Vagina (tissue), 2 donors: ENCODE measurements at places on chromosomes 6 and 20. TPM values are rescaled to one million over a fixed set of nuclear protein-coding genes. Genes with fewer than 3 reads are reported as not detected.

The GSTA2 gene
- not detected for total RNA-seq

The GLP1R gene
- total RNA-seq, result not detected

The POLR3F gene
- total RNA-seq, result 8.1 TPM

The MLN gene
- total RNA-seq, result not detected

The BPIFB2 gene
- not detected for total RNA-seq

The SLC17A1 gene
- total RNA-seq, result not detected

DNA sequence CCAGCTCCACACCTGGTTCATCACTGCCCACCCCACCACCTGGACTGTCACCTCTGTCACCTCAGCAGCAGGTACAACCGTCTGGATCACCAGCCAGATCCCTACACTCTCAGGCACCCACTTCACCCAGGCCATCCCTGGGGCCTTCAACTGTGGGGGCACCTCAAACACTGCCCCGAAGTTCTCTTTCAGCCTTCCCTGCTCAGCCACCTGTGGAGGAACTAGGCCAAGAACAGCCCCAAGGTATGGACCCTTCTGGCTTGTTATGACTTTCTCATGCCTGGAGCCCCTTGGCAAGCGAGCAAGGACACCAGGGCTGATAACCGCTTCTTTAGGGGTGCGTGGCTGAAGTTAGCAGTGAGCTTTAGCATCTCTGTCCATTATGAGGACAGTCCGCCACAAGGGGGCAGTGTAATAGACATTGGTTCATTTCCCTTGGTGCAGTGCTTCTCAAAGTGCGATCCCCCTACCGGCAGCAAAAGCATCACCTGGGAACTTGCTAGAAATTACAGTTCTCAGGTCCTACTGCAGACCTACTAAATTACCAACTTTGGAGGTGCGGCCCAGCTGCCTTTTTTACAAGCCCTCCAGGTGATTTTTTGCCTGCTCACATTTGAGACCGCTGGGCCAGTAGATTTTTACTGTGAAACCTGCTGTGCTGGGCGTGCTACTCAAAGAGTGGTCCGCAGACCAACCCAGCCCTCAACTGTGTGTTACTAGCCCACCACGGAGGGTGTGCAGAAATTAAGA is 32.5 kb downstream of the PNPLA1 start:
- no peaks in the 10 kb centered on the region for H3K4me1 ChIP-seq
- no peak overlapping the region for H3K27ac ChIP-seq
- no peaks in the 10 kb centered on the region for H3K27me3 ChIP-seq
- no peak for DNase-seq
- H3K36me3 ChIP-seq, result no peaks in the 10 kb centered on the region
- H3K4me3 ChIP-seq, result no peak overlapping the region

DNA sequence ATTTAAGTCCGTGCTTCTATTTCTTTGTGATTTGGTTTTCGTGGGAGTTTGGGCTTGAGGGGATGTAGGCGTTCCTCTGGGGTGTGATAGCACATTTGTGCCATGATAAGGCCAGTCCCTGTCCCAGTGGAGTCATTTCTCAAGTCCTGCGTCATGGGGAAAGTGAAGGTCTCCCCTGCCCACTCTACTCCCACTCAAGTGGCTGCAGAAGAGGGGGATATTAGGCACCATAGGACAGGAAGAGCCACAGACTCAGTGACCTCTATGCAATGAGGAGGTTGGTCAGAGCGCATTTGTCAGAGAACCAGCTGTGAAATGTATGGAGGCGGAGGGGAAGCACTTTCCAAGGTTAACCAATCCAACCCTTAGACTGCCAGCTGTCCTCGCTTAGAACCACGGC is 51.9 kb upstream of the EDN1 start:
- H3K27me3 ChIP-seq, result no peaks in the 10 kb centered on the region
- no peak for DNase-seq
- H3K36me3 ChIP-seq, result no peaks in the 10 kb centered on the region

GRCh38 chr6:99348288-99349170 is 945 bp downstream of the FAXC start:
- H3K27ac ChIP-seq, result peak overlapping the region; percentile 46
- peak overlapping the region; percentile 63 for H3K4me3 ChIP-seq
- no peak for DNase-seq
- H3K4me1 ChIP-seq, result peaks cover 14% of the 10 kb centered on the region
- H3K27me3 ChIP-seq, result no peaks in the 10 kb centered on the region
- no peaks in the 10 kb centered on the region for H3K36me3 ChIP-seq

GRCh38 chr20:4064144-4064909 is 49.0 kb upstream of the RNF24 start:
- DNase-seq, result peak; percentile 95
- H3K4me3 ChIP-seq, result no peak overlapping the region
- no peaks in the 10 kb centered on the region for H3K36me3 ChIP-seq

DNA sequence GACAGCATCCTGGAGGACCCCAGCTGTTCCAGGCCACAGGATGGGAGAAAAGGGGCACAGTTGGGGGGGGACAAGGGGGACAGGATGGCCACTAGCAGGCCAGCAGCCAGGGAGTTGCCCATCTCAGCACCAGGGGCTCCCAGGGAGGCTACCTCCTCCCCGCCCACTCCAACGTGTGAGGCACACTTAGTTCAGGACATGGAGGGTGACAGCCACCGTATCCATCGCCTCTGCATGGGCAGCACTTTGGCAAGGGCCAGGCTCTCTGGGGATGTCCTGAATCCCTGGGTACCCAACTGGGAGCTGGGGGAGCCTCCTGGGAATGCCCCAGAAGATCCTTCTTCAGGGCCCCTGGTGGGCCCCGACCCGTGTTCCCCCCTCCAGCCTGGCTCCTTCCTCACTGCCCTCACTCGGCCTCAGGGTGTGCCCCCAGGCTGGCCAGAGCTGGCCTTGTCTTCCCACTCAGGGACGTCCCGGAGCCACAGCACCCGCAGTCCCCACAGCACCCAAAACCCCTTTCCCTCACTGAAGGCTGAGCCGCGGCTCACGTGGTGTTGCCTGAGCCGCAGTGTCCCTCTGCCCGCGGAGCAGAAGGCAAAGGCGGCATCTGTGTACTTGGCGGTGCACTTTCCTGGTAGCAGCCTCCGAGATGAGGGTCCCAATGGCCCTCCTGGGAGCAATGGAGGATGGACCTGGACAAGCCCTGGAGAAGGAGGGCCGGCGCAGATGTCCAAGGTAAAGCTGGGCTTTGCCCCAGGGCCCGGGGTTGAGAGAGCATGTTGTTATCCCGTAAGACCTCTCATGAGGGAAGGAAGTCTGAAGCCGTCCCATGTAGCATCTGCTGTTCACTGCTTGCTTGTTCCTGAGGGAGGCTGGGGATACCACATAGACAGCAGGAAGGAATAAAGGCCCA is 30.7 kb downstream of the ZNF831 start:
- H3K27me3 ChIP-seq, result no peaks in the 10 kb centered on the region
- no peak for DNase-seq
- no peaks in the 10 kb centered on the region for H3K4me1 ChIP-seq
- no peak overlapping the region for H3K4me3 ChIP-seq
- H3K27ac ChIP-seq, result no peak overlapping the region
- no peaks in the 10 kb centered on the region for H3K36me3 ChIP-seq

DNA sequence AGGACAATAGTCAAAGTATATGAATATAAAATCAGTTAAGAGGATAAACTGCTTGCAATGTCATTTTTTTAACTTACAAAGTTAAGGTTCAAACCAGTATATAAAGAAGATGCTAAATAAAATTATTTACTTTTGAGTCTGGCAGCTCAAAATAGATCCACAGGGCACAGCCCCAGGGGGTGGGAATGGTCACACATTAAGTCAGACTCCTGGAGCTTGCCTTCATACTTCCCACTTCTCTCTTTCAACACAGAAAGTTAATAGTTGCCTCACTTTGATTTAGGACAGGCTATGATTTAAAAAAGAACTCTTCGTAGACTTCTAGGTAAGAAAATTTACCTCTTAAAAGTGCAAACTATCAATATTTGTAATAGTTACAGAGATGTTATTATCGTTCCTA is 158.3 kb upstream of the RUNX2 start:
- no peaks in the 10 kb centered on the region for H3K27me3 ChIP-seq
- no peak overlapping the region for H3K27ac ChIP-seq
- no peaks in the 10 kb centered on the region for H3K4me1 ChIP-seq
- no peaks in the 10 kb centered on the region for H3K36me3 ChIP-seq
- H3K4me3 ChIP-seq, result no peak overlapping the region
- DNase-seq, result no peak

DNA sequence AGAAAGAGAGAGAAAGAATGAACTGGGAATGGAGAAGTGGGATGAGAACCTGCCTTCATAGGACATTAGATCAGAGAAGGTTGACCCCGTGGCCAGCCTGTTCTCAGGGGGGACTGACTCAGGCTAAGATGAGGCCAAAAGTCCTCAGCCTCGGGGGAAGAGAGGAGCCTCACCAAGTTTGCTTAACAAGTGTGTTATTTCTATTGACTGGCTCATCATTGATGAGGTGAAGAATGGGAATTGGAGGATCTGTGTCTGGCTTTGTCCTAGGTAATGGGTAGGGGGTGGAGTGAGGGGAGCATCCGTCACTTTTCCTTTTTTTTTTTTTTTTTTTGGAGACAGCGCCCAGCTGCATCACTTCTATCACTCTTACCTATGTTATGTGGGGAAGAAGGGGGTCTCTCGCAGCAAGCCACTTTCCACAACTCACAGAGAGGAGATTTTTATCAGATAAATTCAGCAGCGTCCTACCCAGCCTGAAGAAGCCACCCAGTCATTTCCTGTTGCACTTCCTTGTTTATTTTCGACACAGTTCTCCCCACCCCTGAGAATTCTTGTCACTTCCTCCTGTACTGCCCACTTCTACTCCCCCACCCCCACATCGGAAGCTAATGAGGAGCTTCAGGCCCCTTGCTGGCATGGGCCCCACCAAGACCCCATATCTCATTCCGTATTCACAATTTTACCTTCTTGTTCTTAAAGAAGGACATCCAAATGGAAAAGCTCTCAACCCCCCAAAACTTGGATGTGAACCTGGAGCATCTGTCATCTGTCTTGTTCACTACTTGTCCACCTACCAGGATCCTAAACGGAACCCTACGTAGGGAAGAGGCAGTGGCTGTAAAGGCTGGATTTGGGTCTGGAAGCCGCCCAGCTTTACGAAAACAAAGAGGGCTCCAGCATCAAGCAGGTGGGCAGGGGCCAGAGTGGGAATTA is 2.8 kb upstream of the RNASET2 start:
- DNase-seq, result no peak
- no peak overlapping the region for H3K4me3 ChIP-seq
- no peak overlapping the region for H3K27ac ChIP-seq
- H3K4me1 ChIP-seq, result peaks cover 31% of the 10 kb centered on the region

- H3K27ac ChIP-seq, result no peak overlapping the region
- no peaks in the 10 kb centered on the region for H3K36me3 ChIP-seq
- no peaks in the 10 kb centered on the region for H3K27me3 ChIP-seq
- H3K4me3 ChIP-seq, result no peak overlapping the region
- peaks cover 45% of the 10 kb centered on the region for H3K4me1 ChIP-seq
- no peak for DNase-seq
These were observed 40.4 kb upstream of the TBC1D7 start for GRCh38 chr6:13368731-13369115.

- no peaks in the 10 kb centered on the region for H3K36me3 ChIP-seq
- DNase-seq, result no peak
- no peaks in the 10 kb centered on the region for H3K27me3 ChIP-seq
- no peak overlapping the region for H3K4me3 ChIP-seq
These were observed 95.9 kb downstream of the GMDS start for GRCh38 chr6:2149361-2150006.

- no peak overlapping the region for H3K4me3 ChIP-seq
- H3K4me1 ChIP-seq, result peaks cover 28% of the 10 kb centered on the region
- no peaks in the 10 kb centered on the region for H3K36me3 ChIP-seq
- no peak for DNase-seq
These were observed 60.0 kb upstream of the KIF13A start for GRCh38 chr6:18047406-18047805.

- H3K4me1 ChIP-seq, result peaks cover 23% of the 10 kb centered on the region
- H3K27me3 ChIP-seq, result no peaks in the 10 kb centered on the region
- no peaks in the 10 kb centered on the region for H3K36me3 ChIP-seq
- H3K4me3 ChIP-seq, result no peak overlapping the region
- DNase-seq, result no peak
These were observed 10.2 kb downstream of the NAPB start for GRCh38 chr20:23410916-23411695.

DNA sequence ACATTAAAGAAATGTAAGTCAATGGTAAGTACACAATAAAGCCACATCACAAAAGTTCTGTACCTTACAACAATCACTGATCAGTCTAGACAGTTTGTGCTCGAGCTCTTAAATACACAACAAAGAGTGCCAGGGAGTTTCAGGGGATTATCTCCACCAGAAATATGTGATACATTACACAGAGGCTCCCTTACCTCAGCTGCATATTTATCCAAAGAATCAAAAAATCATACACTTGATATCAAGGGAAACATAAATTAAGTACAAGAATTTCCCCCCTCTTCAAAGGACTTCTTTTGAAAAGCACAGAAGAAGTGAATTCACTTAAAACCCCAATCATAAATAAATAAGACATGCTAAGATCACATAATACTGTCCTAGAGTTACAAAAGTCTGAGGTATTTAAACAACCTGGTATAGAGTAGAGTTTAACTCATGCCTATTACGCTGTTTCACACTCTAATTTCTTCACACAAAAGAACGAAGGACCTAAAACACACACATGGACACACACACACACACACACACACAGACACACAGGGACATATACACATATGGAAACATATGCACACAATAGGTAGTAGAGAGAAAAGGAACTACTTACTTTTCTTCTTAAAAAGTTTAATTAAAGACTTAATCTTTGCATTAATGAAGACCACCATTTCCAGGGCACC is 528 bp downstream of the NHSL1 start:
- H3K4me3 ChIP-seq, result no peak overlapping the region
- no peak for DNase-seq
- no peaks in the 10 kb centered on the region for H3K36me3 ChIP-seq
- H3K27me3 ChIP-seq, result no peaks in the 10 kb centered on the region
- H3K4me1 ChIP-seq, result peaks cover 4% of the 10 kb centered on the region

DNA sequence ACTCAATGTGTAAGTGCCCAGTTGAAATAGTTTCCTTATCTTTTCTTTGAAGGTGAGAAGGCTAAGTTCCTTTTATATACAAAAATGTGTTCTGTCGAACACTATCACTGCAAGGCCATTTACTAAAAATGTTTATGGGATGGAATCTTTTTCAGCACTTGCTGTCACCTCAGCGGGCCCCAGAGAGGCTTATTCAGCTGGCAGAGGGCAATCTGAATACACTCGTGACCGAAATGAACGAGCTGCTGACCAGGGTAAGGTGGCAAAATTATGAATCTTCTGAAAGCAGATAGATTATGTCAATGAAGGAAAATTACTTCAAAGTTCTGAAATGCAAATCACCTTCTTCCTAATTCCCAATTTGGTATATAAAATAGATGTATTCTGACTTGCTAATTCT is 340.2 kb downstream of the ARHGAP18 start:
- no peaks in the 10 kb centered on the region for H3K4me1 ChIP-seq
- H3K4me3 ChIP-seq, result no peak overlapping the region
- DNase-seq, result no peak
- H3K27me3 ChIP-seq, result no peaks in the 10 kb centered on the region

DNA sequence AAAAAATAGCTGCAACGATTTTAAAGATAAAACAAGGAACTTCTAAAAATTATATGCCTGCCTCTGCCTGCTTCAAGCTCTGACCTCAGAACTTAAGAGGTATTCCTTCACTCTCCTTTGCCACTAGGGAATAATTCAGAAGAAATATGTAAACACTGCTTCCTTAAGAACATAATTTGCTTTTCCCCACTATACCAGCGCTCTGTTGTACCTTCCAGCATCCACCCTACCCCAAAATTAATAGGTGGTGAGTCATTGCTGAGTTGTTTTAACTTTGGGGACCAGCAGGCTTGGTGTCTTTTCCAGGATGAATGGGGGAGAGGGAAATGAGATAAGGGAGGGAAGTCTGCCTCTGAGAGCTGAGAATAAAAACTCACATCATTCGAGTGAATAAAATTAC is 107.7 kb upstream of the ATXN1 start:
- H3K27ac ChIP-seq, result no peak overlapping the region
- no peaks in the 10 kb centered on the region for H3K27me3 ChIP-seq
- no peak overlapping the region for H3K4me3 ChIP-seq
